ENCODE measurements at places on chromosomes 7 and 10.

- DNase-seq = no peak
Measured at GRCh38 chr10:131576341-131577177, 265.0 kb upstream of the TCERG1L start.

DNA sequence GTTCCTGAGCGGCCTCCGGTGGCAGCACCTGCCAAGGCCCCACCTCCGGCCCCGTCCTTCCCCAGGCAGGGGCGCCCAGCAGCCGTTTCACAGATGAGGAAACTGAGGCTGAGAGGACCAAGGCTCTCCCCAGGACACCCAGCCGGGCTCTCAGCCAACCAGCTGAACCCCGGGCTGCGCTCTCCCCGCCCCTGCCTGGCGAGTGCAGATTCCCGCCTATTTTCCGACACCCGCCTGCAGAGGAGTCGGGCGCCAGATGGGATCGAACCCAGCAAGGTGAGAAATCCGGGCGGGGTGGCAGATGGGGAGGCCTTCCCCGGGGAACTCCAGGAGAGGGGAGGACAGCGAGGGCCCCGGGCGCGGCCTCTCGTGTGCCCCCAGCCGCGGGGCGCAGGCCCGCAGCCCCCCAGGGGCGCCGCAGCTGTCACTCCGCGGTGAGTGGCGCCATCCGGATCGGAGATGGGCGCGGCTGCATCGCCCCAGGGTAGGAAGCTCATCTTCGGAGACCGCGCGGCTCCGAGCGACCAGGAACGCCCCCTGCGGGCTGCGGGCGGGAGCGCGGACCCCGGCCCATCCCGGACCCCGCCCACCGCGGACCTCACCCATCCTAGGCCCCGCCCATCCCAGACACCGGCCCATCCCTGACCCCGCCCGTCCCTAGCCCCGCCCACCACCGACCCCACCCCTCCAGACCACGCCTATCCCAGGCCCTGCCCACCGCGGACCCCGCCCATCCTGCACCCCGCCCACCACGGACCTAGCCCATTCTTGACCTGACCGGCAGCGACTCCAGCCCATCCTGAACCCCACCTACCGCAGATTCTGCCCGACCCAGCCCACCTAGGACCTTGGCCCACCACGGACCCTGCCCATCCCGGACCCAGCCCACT lies 90.3 kb downstream of the MICALL2 start:
- no peak for DNase-seq

GRCh38 chr7:27665531-27665930 lies 2.8 kb upstream of the HIBADH start:
- no peak for DNase-seq

- no peak for DNase-seq
Measured at GRCh38 chr10:14727465-14727864, 47.2 kb downstream of the FAM107B start.

DNA sequence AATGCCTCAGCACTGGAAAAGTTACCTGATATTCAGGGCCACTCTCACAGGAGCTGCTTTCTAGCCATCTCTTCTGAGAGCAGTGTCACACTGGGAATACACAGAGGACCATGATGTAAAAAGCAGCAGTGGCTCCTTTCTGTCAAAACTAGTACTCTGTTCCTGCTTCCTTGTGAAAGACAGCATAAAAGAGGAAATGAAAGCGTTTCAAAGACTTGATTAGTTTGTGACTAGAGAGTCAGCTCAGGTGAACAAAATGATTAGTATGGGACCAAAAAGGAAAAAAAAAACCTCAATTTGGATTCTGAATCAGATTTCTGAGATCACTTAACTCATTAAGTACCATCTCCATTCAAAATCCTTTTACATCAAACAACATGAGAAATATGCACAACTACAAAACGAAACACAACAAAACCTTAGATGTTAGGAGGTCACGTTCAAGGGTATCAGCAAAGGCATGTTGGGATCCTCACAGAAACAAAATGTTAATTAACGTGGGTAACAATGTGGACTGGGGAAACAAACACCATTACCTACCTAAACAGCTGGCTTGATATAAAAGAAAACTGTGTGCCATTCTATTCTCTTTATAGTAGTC lies 103.7 kb downstream of the MACC1 start:
- DNase-seq = no peak

Measured in left renal cortex interstitium (tissue), 4 donors.